NCI-H510A (cell line): ENCODE measurements at places on chromosomes 6 and 20.

DNA sequence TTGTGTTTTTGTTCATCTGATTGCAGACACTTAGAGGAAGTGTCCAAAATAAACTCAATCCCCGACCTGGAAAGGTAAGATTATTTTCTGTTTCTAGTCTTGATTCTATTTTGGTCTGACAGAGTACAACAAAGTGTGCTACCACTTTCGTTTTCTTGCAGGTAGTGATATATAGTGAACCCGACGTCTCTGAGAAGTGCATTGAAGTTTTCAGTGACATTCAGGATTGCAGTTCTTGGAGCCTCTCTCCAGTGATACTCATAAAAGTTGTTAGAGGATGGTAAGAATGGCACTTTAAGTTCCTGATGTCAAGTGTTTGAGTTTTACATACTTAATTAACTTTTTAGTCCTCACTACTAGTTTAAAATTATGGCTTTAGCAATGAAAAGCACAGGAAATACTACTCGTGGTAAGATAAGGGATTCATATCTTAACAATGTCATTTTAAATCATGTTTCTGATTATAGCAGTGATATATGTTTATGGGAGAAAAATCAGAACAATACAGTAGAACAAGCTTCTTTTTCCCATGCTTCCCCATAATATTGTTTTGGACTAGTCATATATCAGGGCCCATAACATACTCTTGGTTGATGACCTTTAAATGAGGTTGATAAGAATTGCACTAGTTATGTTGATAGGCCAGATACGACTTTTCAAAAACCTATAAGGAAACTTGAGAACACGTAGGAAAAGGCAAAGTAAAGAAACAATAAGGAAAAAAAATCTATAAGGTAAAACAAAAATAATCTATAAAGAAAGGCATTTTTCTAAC lies 104.0 kb downstream of the RTN4IP1 start:
- DNase-seq, result no peak

GRCh38 chr6:99617131-99617530 lies 10.5 kb downstream of the PRDM13 start:
- no peak for DNase-seq

GRCh38 chr6:170456886-170457698 lies 96.0 kb downstream of the PSMB1 start:
- no peak for DNase-seq

GRCh38 chr6:53309059-53309900 lies 39.5 kb downstream of the ELOVL5 start:
- peak; percentile 75 for DNase-seq

- DNase-seq, result no peak
Observed at GRCh38 chr6:144104898-144105487, 9.6 kb upstream of the SF3B5 start.

GRCh38 chr20:49167811-49168507 lies 20.2 kb downstream of the STAU1 start:
- DNase-seq, result no peak

GRCh38 chr6:4355241-4355640 lies 219.9 kb upstream of the ECI2 start:
- no peak for DNase-seq

GRCh38 chr6:158050955-158051354 lies 69.3 kb downstream of the SYNJ2 start:
- DNase-seq, result no peak

DNA sequence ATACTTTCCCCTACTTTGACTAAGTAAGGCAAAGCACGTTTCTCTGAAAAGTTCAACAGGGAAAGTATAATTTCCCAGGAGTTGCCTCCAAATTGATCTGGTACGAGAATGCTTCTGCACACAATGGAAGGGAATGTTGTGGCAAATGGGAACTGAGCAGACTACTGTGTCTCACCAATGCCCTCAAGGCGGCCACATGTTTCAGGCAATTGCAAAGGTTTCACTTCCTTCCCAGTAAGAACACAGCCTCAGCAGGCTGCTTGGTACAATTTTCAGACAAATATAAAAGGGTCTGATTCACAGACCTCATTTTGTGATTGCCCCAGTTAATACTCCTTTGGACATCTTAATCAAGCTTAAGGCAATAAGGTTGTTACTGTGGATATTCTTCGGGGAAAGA lies 71.2 kb downstream of the KIAA0319 start:
- no peak for DNase-seq

GRCh38 chr20:48995589-48995988 lies 50.5 kb upstream of the CSE1L start:
- peak; percentile 26 for DNase-seq

GRCh38 chr6:106614592-106615257 lies 14.6 kb downstream of the RTN4IP1 start:
- DNase-seq, result no peak

- no peak for DNase-seq
Observed at GRCh38 chr20:47796971-47797370, 11.7 kb upstream of the SULF2 start.

- DNase-seq, result no peak
Observed at GRCh38 chr6:150320442-150320841, 48.4 kb upstream of the IYD start.

DNA sequence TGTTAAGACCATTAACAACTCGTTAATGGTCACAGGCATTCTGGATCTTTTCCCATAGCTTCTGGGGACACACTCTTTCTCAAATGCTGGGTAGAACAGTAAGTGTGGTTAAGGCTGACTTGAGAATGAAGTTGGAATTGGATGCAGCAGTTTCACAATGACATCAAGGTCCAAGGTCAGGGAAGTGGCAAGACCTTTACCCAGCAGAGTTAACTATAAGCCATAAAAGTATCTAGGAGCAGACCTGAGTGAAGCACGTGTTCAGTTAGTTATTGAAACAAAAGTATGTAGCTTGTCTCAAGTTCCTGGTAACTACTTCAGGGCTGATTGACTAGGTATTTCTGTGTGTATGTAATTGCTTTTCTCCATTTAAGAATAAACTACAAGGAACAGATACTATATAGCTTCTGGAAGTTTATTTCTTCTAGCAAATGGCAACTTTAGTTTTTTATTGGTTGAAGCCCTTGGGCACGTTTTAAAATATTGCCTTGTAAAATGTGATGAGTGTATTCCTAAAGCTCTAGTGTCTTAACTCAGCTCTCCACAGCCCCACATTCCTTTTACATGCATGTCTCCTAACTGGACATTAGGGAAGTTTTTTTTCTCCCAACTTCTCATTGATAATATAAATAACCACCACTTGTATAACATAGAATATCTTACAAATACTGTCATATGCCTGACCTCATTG lies 479.0 kb upstream of the CITED2 start:
- no peak for DNase-seq

GRCh38 chr20:8213270-8213669 lies 81.2 kb downstream of the PLCB1 start:
- DNase-seq, result no peak

DNA sequence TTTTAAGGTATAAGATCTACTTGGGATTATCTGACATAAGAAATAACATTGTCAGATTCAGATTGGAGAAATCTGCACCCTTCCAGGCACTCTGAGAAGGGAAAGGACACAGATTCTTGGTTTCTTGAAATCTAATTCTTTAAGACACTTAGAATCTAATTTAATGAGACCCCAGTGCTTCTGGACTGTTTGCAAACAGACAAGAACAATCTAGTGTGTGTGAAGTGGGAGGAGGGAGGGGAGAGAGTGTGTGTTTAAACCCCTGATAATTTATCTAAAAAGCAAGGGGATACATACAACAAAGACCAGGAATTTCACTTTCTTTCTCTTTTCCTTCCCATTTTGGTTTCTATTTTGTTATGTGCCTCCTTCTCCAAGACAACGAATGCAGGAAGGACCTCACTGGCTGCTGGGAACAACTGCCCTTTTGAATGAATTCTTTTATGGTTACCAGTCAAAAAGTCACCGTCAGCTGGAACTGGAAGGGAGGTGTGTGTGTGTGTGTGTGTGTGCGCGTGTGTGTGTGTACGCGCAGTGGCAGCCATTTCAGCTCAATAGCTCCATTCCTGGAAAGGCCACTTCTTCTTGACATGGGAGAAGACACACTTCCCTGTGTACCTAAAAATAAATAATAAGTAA lies 129.4 kb downstream of the BCAS1 start:
- no peak for DNase-seq

DNA sequence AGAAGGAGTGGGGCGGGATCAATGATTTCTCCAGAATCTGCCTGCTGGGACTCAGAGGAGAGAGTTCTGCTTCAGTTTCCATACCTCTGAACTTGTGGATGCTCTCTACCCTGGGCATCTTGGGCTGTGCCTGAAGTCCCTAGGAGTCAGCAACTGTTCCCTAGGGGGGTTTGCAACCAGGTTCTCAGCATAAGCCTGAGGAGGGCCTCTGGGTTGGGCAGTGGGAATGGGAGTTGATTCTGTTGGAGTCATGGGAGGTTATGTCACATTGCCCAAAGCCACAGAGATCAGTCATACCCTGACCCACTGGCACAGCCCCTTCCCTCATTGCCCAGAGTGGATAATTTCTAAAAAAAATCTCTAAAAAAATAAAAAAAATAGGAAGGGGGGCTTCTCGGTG lies 47.4 kb downstream of the MOCS1 start:
- no peak for DNase-seq
